ENCODE measurements at places on chromosomes 5 and 9.

DNA sequence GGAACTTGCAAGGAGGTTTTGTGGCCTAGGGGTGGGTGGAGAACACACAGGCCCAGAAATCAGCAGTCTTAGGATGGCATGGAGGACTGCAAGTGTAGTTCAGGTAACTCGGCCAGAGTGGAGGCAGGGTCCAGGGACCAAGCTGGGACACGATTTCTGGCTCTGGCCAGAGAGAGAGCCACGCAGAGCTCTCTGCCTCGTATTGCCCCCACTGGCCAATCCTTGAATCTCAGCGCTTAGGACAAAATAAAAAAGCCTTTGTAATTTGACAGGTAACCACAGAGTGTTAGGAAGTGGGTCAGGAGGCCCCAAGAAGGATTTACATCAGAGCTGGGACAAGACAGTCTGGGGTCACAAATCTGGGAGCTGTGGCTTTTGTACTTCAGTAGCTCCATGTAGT lies 11.7 kb downstream of the MAP3K1 start:
- DNase-seq = no peak

GRCh38 chr9:126341426-126341825 lies 14.8 kb downstream of the MVB12B start:
- no peak for DNase-seq

DNA sequence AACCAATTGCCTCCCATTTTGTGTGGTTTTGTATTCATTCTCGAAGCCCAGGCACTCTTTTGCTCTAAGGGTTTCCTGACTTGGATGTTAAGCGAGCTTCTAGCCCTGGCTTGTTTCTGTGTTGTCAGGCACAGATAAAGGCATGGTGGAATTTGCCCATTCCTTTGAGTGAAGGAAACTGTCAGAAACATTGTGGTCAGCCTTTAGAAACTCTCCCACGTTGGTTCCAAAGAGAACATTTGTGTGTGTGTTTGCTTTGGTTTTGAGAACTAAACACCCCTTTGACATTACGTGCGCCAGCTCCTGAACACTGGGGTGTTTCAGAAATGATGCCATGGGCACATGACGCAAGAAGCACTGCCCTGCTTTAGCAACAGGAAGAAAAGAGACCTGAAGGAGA lies 320.9 kb downstream of the NTRK2 start:
- DNase-seq = no peak

DNA sequence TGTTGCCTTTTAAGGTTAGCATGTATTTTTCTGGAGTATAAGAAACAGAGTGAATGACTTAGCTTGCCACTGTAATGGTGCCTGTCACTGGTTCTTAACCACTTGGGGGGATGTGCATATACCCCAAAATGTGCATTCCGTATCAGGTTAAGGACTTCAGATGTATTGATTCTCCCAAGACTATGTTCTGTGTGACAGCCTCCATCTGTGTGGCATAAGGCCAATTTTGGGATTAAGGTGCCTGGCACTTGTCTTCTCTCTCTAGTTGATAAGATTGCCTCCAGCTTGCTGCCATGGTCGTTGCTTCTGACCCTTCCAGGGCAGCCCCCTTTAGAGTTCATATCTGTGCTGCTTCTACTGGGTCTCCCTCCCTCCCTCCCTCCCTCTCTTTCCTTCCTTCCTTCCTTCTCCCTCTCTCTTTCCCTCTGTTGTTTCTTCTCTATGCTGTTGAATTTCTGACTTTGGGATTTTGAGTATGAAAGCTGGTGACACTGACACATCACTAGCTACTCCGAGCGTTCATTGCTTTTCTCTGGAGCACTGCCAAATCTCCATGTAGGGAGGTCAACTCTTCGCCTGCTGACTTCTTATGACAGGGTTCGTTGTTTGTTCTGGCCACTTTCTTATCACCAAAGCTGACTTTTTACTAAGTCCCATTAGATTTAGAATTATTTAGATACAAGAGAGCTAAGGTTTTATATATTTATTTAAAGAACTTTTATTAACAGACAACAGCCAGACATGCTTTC lies 31.0 kb downstream of the TNFAIP8 start:
- no peak for DNase-seq

- DNase-seq = no peak
Observed at GRCh38 chr5:68418201-68418600, 202.6 kb downstream of the PIK3R1 start.

GRCh38 chr9:136473354-136473721 lies 9.5 kb downstream of the SEC16A start:
- DNase-seq = no peak

- no peak for DNase-seq
Observed at GRCh38 chr9:16450578-16450977, 419.9 kb downstream of the BNC2 start.

GRCh38 chr5:169350759-169351240 lies 49.9 kb upstream of the SLIT3 start:
- no peak for DNase-seq

DNA sequence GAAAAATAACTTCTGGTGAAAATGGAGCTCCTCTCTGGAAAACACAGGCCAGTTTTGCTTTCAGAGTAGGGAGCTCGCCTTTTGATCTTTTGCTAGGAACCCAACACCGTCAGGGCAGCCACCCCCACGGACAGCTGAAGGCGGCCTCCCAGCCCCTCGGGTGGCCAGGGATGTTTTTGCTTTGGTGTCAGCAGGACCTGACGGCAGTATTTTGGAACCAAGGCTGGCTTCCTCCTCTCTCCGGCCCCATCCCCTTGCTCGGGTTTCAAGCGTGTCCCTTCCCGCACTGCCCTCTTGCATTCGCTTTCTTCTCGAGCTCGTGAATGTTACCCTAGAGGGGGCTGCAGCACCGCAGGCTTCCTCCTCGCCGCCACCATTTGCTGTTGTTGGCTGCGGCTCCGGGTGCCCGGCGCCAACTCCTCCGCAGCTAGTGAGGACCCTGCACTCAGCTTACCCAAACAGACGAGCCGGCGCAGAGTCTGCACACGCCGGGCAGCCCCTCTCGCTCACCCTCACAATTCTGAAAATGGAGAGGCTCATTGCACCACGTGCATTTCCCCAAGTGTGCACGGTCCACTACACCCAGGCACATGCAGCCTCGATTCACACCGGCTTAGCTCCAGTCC lies 35.5 kb upstream of the ADAMTSL1 start:
- no peak for DNase-seq

DNA sequence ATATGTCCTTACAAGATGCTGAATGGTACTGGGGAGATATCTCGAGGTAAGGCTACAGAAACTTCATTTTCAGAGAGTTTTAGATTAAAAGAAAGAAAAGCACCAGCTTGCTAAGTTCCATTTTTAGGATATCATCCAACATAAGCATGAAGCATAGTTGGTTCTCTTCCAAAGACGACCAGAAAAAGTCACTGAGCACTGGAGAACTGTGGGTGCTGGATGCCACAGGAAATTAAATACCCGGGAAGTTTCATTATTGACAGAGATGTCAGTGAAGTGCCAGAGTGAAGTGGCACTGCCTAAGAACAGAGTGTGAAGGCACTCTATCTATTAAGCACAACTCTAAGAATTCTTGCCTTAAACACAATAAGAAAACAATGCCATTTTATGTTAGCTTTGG lies 76.8 kb downstream of the PIK3R1 start:
- DNase-seq = no peak

GRCh38 chr9:76772686-76773445 lies 8.6 kb downstream of the PCA3 start:
- DNase-seq = no peak

GRCh38 chr9:125510980-125511379 lies 196.0 kb downstream of the MAPKAP1 start:
- no peak for DNase-seq

DNA sequence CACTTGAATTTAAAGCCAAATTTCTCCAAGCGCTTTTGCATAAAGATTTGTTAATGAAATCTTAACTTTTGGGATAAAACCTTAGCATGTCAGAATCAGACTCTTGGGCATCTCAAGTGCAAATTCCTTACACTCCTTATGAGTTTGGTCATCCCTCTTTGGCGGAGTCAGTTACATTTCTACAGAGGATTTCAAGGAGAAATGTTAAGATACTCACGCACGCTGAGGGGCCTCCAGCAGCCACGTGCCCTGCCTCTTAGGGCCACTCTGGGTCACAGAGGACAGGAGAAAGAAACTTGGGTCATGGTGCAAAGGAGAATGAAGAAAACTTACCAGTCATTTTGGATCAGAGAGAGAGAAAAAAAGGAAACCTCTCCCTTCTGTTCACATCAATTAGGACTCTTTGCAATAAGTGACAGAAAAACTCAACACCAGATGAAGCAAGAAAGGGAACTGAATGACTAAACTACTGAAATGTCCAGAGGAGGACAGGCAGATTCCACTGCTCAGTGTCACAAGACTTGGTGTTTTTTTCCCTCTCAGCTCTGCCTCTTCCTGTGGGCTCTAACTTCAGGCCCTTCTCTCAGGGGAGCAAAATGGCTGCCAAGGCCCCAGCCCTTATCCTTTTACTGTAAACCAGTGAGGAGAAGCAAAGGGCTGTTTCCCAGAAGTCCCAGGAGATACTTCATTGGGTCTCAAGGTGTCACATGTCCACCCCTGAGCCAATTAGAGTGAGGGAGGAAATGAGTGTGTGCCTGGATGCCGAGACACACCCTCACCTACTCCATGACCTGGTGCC lies 63.3 kb upstream of the NFIL3 start:
- DNase-seq = no peak

DNA sequence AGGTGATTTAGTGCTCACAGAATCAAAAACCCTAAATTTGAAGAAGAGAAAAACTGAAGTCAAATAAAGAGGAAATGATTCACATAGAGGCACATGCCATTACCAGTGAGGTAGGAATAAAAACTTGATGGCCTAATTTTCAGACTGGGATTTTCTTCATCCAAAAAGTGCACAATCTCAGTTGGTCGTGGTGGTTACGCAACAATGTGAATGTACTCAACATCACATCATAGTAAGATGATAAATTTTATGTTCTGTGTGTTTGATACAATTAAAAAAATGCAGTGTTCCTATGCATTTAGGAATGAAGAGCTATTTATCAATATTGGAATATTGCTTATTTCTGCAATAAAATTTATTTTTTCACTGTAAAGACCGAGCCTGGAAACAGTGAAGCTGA lies 60.7 kb downstream of the SV2C start:
- no peak for DNase-seq

- no peak for DNase-seq
Observed at GRCh38 chr9:95506678-95507463, 9.9 kb downstream of the PTCH1 start.
